ENCODE measurements at places on chromosomes 3 and 15. TPM values are rescaled to one million over a fixed set of nuclear protein-coding genes. Genes with fewer than 3 reads are reported as not detected.

Gene RIOX2
- total RNA-seq, result 61.6 TPM

Gene TEX9
- total RNA-seq, result 48.0 TPM

Gene ADAMTS7
- 1.7 TPM for total RNA-seq

Gene PLA2G4E
- not detected for total RNA-seq

Gene TRPM1
- not detected for total RNA-seq

Gene POC1A
- total RNA-seq, result 2.8 TPM

Gene LINGO1
- total RNA-seq, result 1.0 TPM

Gene BFSP2
- not detected for total RNA-seq

Gene SLC51A
- total RNA-seq, result not detected

Gene HRG
- not detected for total RNA-seq

Gene SEMA3G
- total RNA-seq, result 8.2 TPM

Gene PROK2
- total RNA-seq, result not detected

Gene FSIP1
- total RNA-seq, result 1.9 TPM

DNA sequence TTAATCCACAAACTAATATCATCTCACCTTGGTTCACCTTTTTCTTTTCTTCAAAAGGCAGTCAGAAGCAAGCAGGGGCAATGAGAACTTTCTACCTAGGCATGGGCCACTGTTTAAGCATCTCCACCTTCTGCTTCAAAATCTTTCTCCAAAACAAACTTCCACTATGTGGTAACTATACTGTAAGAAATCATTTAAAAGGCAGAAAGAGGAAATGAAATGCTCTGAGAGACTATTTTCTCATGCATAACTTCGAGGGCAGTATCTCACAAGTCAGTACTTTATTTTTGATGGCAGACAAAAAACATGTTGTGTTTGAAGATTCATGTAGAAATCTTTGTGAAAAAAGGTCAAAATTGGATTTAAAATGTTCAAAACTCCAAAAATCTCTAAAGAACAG lies 419.7 kb downstream of the ZBTB20 start:
- no peak overlapping the region for H3K27ac ChIP-seq
- DNase-seq, result no peak
- H3K4me3 ChIP-seq, result no peak overlapping the region
- no peaks in the 10 kb centered on the region for H3K27me3 ChIP-seq

GRCh38 chr3:37979541-37980461 lies 10.8 kb upstream of the VILL start:
- no peak overlapping the region for H3K4me3 ChIP-seq
- H3K27me3 ChIP-seq, result no peaks in the 10 kb centered on the region
- H3K4me1 ChIP-seq, result no peaks in the 10 kb centered on the region
- no peak for DNase-seq
- H3K36me3 ChIP-seq, result no peaks in the 10 kb centered on the region

GRCh38 chr3:73213896-73214295 lies 152.4 kb downstream of the EBLN2 start:
- H3K36me3 ChIP-seq, result no peaks in the 10 kb centered on the region
- DNase-seq, result no peak
- no peak overlapping the region for H3K27ac ChIP-seq

GRCh38 chr15:51051776-51052175 lies 42.9 kb downstream of the TNFAIP8L3 start:
- no peaks in the 10 kb centered on the region for H3K27me3 ChIP-seq
- H3K4me1 ChIP-seq, result peaks cover 29% of the 10 kb centered on the region
- no peak overlapping the region for H3K4me3 ChIP-seq

GRCh38 chr3:150094150-150094933 lies 123.6 kb upstream of the PFN2 start:
- H3K4me3 ChIP-seq, result no peak overlapping the region
- H3K36me3 ChIP-seq, result no peaks in the 10 kb centered on the region
- H3K27me3 ChIP-seq, result no peaks in the 10 kb centered on the region
- no peak overlapping the region for H3K27ac ChIP-seq
- DNase-seq, result no peak

DNA sequence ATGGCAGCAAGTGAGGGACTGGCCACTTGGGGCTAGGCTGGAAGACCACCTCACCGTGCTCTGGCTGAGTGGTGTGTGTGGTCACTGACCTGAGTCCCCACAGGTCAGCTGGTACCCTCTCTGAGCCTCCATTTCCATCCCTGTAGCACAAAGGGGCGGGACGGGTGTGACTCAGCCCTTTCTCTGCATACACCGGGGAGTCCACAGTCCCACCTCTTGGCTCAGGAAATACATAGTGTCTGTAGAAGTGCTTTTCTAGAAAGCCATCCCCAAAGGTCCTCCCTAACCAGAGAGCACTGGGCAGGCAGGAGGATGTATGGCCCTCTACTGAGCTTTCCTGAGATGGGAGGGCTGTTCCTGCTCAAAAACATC lies 27.2 kb downstream of the WNT7A start:
- no peaks in the 10 kb centered on the region for H3K36me3 ChIP-seq
- H3K27ac ChIP-seq, result no peak overlapping the region
- H3K27me3 ChIP-seq, result no peaks in the 10 kb centered on the region
- no peak for DNase-seq

DNA sequence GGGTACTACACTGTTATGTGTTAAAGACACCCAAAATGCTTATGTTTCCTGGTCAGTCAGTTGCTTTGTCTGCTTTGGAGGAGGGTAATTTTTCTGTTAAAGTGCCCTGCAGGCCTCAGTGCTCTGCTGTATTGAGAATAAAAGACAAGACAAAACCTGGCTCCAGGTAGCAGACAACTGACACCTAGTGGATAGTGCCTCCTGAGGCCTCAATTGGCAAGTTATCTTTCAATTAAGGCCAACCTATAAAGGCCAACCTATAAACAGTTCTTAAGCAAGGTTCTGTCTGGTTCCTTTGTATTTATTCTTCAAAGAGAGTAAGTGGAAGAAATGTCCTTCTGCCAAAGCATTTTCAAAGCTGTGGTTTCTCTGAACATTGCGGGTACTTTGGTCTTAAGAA lies 773.8 kb downstream of the MECOM start:
- no peak overlapping the region for H3K4me3 ChIP-seq
- no peaks in the 10 kb centered on the region for H3K27me3 ChIP-seq
- peaks cover 13% of the 10 kb centered on the region for H3K4me1 ChIP-seq

DNA sequence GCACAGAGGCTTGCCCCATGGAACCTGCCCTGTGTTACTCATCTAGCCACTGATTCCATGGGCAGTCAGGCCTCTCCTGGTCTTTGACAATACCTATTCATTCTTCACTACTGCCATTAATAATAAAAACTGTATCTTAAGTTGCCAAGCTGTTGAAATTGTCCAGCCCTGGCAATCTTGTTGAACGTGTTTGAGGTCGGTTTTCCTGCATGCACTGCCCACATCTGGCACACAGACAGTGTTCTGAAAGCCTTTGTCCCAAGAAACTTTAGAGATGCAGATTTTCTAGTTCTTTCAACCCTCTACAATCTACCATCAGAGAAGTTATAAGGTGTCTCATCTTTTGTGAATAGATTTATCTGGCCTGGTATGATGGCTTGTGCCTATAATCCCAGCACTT lies 567.2 kb upstream of the NECTIN3 start:
- no peaks in the 10 kb centered on the region for H3K4me1 ChIP-seq
- no peak overlapping the region for H3K4me3 ChIP-seq
- no peaks in the 10 kb centered on the region for H3K36me3 ChIP-seq
- no peak overlapping the region for H3K27ac ChIP-seq
- no peaks in the 10 kb centered on the region for H3K27me3 ChIP-seq

DNA sequence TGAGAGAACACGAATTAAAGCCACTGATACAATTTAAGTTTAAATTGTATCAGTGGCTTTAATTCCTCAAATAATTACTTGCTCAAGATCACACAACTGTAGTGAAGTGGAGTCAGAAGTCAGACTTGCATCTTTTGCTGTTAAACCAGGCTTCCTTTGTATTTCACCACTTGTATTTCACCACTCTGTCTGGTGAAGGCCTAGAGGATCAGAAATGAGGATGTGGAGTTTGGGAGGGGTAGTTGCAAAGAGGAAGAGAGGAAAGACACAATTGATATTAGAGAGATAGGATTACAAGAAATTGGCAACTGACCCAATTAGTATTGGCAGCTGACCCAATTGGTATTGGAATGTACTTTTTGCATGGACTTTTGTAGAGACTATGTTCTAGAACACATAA lies 288.1 kb upstream of the GPR149 start:
- no peaks in the 10 kb centered on the region for H3K27me3 ChIP-seq
- H3K4me1 ChIP-seq, result no peaks in the 10 kb centered on the region
- no peak overlapping the region for H3K4me3 ChIP-seq
- no peak overlapping the region for H3K27ac ChIP-seq
- no peak for DNase-seq
- no peaks in the 10 kb centered on the region for H3K36me3 ChIP-seq

DNA sequence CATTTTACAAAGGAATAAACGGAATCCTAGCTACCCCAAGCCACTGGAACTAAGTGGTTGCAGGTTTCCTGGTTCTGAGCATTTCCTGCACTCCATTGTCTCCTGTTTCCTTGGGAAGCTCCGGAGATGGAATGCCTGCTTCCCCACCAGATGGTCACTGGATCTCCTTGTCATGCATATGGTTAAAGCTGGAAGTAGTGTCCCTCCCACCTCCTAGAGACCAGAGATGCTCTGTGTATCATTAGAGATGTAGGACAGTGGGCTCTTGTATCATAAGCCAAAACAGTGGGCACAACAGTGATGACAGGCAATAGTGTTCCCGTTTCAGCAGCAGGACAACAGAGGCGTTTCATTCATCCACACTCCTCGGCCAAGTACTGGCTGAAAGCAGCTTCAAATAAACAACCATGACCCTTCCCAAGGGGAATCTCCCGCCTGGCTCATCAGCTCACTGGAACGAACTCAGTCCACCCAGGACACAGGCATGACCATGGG lies 136.2 kb upstream of the EIF1B start:
- no peaks in the 10 kb centered on the region for H3K27me3 ChIP-seq
- H3K4me3 ChIP-seq, result no peak overlapping the region
- H3K4me1 ChIP-seq, result peaks cover 2% of the 10 kb centered on the region
- no peak overlapping the region for H3K27ac ChIP-seq
- DNase-seq, result no peak
- H3K36me3 ChIP-seq, result no peaks in the 10 kb centered on the region

GRCh38 chr3:110323349-110323748 lies 748.3 kb upstream of the NECTIN3 start:
- no peak overlapping the region for H3K27ac ChIP-seq
- no peaks in the 10 kb centered on the region for H3K27me3 ChIP-seq
- H3K36me3 ChIP-seq, result no peaks in the 10 kb centered on the region
- H3K4me1 ChIP-seq, result no peaks in the 10 kb centered on the region
- no peak for DNase-seq
- H3K4me3 ChIP-seq, result no peak overlapping the region

GRCh38 chr15:52710050-52710707 lies 31.0 kb upstream of the ATOSA start:
- no peak overlapping the region for H3K4me3 ChIP-seq
- no peaks in the 10 kb centered on the region for H3K36me3 ChIP-seq

- no peaks in the 10 kb centered on the region for H3K4me1 ChIP-seq
- no peak overlapping the region for H3K4me3 ChIP-seq
- no peaks in the 10 kb centered on the region for H3K36me3 ChIP-seq
- H3K27me3 ChIP-seq, result no peaks in the 10 kb centered on the region
These were observed 117.7 kb downstream of the GOLIM4 start for GRCh38 chr3:167978071-167978470.

DNA sequence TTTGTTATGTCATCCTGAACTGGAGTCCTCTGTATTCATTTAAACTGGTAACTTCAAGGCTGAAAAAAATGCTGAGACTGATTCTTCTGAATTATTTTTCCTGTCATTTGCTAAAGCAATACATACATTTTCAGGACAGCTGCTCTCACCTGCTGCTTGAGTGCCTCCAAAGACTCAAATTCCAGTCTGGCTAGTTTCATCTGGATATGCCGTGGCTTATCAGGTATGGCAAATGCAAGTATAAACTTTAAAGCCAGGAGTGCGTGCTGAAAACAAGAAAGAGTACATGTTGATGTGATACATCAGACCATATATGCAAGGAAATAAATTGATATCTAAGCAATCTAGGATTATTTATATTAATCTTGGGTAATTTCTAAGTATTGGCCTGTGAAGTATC lies 146.1 kb downstream of the SNRK start:
- no peak overlapping the region for H3K4me3 ChIP-seq
- H3K36me3 ChIP-seq, result no peaks in the 10 kb centered on the region
- peak overlapping the region; percentile 54 for H3K27ac ChIP-seq

GRCh38 chr15:48702569-48703236 lies 57.2 kb upstream of the FBN1 start:
- no peaks in the 10 kb centered on the region for H3K36me3 ChIP-seq
- no peaks in the 10 kb centered on the region for H3K4me1 ChIP-seq
- H3K27me3 ChIP-seq, result no peaks in the 10 kb centered on the region
- DNase-seq, result no peak
- no peak overlapping the region for H3K4me3 ChIP-seq

GRCh38 chr3:138331143-138331894 lies 1.7 kb upstream of the NME9 start:
- no peak overlapping the region for H3K27ac ChIP-seq
- H3K27me3 ChIP-seq, result no peaks in the 10 kb centered on the region
- H3K4me1 ChIP-seq, result no peaks in the 10 kb centered on the region
- no peak overlapping the region for H3K4me3 ChIP-seq
- DNase-seq, result no peak

DNA sequence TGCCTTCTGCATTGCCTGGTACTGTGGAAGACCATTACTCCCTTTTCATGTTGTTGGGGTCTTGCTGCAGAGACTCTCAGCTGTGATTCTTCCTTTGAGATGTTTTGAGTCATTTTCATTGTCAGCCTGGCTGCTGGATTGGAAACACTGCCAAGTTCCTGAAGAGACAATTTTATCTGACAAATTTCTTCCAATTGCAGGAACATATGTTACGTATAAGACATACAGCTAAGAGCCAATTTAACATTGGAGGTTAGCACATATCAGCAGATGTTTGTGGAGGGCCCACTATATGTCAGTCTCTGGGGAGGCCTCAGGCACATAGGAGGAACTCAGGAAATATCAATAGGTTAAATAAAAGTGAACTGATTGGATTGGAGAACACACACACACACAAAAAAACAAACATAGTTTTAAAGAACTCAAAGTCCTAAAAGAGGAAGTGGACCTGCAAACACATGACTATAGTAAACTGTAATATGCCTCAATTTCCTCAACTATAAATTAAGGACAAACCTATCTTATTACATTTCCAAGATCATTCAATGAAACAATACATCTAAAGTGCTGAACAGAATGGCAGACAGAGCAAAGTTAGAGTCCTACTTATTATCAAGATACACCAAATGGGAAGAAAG lies 172.3 kb downstream of the MYRIP start:
- H3K27me3 ChIP-seq, result no peaks in the 10 kb centered on the region
- H3K27ac ChIP-seq, result no peak overlapping the region
- H3K4me1 ChIP-seq, result no peaks in the 10 kb centered on the region
- H3K36me3 ChIP-seq, result no peaks in the 10 kb centered on the region

DNA sequence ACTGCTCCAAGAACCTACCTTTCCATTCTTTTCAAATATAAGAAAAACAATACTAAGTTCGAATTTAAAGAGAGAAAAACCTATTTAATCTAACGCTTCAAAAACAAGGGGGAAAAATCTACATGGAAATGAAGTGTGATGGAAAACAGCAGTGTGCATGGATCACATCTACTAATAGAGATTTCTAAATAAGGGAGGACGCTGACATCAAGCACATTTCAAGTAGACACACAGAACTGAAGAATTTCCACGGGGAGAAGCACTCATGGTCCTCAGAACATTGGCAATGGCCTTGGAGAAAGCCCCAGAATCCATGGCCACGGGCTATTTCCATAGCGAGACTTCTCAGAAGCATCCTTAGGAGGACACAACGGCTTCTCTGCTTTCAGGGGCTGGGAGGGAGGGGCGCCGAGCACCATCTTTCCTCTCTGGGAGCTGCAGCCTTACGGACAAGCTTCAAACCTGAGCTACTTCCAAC lies 1.0 kb downstream of the TASOR start:
- H3K4me1 ChIP-seq, result peaks cover 30% of the 10 kb centered on the region
- peak overlapping the region; percentile 81 for H3K4me3 ChIP-seq
- H3K27ac ChIP-seq, result peak overlapping the region; percentile 99
